Stimulated activated CD4-positive, alpha-beta T cell treated with anti-CD3 and anti-CD28 coated beads, Interleukin-15, amount 100 ng/mL, for 24 hours (primary cell): ENCODE measurements at places on chromosomes 1 and 21.

- no peak for DNase-seq
Observed at GRCh38 chr1:109816975-109817535, 53.3 kb upstream of the EPS8L3 start.

GRCh38 chr1:100404821-100405220 is 52.5 kb downstream of the CDC14A start:
- no peak for DNase-seq

- no peak for DNase-seq
Observed at GRCh38 chr1:245000872-245001188, 136.5 kb upstream of the HNRNPU start.

GRCh38 chr1:37901191-37901892 is 42.0 kb upstream of the MTF1 start:
- DNase-seq: no peak

DNA sequence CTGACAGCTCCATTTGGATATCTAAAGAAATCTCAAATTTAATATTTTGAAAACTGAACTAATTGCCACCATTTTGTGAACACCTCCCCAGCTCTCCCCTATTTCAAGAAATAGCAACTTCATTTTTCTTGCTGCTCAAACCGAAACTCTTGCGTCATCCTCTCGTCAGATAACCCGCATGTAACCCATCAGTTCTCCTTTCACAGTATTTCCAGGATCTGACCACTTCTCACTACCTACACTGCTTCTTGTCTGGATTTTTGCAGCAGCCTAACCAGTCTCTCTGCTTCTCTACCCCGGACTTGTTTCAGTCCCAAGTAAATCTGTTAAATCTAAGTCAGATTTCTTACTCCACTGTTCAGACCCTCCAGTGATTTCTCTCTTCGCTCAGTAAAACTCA is 75.6 kb downstream of the MTR start:
- no peak for DNase-seq

DNA sequence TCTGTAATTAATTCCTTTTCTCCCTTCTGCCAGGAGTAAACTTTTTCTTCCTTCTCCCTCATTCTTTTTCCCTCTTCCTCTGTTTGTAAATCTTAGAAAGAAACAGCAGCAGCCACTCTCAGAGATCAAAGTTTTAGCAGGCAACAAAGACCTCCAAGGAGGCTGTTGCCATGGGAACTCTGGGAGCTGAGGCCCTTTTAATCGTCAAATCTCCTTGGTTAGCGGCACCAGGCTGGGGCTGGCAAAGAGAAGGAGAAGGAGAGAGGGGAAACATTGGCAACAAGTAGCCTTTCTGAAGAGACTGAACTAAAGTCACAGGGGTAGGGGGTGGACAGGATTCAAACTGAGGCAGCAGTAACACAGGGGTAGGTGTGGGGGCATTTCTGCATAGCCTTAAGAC is 25.2 kb downstream of the ILDR2 start:
- DNase-seq: no peak

DNA sequence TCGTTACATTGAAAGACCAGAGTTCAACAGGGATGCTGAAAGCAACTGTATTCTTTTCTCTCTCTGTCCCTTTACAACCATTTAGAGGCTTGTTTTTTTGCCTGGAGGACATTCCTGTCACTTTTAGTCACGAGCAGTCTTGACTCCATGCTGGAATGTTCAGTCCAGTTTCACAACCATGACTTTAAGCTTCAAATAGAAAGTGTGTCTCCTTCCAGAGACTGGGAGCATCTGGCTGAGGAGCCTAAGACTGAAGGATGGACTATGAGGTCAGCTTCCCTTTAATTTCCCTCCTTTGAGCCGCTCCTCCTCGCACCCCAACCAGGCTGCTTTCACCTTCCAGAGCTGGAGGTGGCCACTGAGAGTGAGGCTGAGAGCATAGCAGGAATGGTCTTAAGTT is 10.5 kb upstream of the RYR2 start:
- no peak for DNase-seq

- peak; percentile 84 for DNase-seq
Observed at GRCh38 chr21:35138665-35139381, 89.7 kb upstream of the RUNX1 start.

DNA sequence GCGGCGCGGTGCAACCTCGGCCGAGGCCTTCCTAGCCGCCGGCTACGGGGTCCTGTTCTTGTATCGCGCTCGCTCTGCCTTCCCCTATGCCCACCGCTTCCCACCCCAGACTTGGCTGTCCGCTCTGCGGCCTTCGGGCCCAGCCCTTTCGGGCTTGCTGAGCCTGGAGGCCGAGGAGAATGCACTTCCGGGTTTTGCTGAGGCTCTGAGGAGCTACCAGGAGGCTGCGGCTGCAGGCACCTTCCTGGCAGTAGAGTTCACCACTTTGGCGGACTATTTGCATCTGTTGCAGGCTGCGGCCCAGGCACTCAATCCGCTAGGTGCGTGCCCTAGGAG is 379 bp downstream of the PPCS start:
- peak; percentile 69 for DNase-seq

DNA sequence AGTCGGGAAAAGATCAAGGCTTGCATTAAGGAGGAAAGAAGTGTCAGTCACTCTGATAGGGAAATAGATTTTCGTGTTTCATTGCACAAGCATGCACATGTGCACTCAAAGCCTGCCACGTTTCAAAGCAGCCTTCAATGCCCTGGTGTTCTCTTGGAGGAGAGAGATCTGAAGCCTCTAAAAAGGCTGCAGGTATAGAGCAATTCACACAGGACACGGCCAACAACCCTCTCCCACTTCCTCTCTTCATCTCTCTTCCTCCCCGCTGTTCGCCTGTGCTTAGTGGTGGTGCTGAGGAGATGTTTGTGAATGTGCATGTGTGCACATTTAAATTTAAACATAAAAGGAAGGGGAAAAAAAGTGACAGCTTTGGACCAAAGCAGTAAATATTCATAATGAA is 117.7 kb downstream of the NUF2 start:
- DNase-seq: no peak

DNA sequence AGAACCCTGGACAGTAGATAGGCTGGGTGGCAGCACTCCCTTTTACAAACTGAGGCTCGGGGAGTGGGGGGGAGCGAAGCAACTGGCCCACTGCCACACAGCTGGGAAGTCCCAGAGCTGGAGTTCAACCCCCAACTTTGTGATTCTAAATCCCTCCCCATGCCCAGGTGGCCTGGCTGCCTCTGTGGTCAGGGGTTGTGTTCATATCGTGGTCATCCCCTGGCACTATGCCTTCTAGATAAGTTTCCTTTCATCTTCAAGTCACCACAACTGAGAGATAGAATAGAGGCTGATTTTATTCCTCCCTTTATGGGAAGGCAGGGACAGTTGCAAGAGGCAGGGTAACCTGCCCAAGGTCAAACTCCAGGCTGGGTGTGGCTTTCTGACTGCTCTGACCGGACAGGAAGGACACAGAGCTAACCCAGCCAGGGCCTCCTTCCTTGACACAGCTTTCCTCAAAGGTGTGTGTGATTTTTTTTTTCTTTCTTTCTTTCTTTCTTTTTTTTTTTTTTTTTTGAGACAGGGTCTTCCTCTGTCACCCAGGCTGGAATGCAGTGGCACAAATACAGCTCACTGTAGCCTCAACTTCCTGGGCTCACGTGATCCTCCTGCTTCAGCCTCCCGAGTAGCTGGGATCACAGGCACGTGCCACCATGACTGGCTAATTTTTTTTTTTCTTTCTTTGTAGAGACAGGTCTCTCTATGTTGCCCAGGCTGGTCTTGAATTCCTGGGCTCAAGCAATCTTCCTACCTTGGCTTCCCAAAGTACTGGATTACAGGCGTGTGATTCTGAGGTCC is 18.4 kb upstream of the TNFRSF1B start:
- DNase-seq: no peak

- DNase-seq: peak; percentile 80
Observed at GRCh38 chr1:223129229-223129901, 13.7 kb downstream of the TLR5 start.

- no peak for DNase-seq
Observed at GRCh38 chr1:203173011-203173555, 2.5 kb downstream of the MYBPH start.

DNA sequence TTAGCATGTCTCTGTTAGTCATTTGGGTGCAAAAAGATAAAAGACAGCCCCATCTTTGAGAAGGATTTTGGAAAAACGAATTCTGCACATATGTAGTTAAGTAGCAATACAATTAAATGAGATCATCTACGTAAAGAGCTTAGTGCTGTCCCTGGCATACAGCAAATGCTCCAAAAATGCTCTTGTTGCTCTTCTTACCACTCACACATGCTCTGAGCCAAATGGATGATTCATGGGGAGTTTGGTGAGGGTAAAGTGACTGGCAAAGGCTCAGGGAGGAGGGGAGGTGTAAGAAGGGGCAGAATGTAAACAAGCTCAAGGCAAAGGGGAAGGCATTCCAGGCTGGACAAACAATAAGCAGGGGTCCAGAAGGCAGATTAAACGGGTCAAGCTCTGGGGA is 191.9 kb downstream of the AK5 start:
- DNase-seq: no peak

GRCh38 chr1:59769736-59770095 is 45.0 kb upstream of the HOOK1 start:
- no peak for DNase-seq

DNA sequence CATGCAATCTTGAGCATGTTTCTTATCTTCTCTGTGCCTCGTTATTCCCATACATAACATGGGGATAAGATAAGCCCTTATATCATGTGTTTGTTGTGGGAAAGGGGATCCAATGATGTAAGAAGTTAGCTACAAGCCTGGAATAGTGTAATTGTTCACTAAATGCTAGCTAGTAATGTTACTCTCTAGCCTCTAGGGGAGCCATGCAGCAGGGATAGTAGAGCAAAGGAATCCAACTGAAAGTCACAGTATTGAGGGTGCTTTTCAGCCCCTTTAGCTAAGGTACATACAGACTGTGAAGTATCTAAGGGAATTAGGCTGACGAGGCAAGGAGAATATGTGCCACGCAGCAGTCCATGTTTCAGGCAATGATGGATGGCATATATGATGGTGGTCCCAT is 46.9 kb downstream of the IL23R start:
- DNase-seq: no peak
